ENCODE measurements at places on chromosomes 1 and 21.

DNA sequence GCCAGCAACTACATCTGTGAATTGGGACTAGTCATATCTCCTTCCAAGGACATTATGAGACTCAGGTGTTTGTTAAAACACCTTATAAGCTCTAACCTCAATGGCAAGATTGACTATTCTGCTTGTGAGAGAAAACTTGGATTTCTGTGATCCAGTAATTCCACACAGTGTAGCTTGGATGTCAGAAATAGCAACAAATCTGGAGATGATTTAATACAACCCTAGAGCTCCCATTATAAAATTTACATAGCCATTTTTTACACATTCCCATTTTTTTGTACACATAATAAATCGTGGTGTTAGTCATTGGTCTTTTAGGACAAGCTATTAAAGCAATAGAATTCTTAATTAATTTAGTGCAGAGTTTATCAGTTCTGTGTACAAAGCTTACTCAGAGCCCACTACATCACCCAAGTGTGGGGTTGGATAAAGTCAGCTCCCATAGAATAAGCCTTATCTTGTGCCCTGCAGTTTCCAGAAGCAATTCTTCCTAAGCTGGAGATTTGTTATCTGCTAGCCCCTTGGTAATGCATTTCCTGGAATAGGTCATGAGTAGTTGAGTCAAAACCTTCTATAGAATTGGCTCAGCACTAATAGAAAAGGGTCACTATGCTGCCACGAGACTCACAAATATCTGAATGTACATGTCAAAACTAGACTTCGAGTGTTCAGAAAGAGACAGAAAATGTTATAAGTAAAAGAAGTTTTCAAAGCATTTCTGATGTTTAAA is 434.0 kb upstream of the RUNX1 start:
- DNase-seq = no peak

GRCh38 chr1:18879791-18880309 is 20.4 kb upstream of the TAS1R2 start:
- DNase-seq = no peak

DNA sequence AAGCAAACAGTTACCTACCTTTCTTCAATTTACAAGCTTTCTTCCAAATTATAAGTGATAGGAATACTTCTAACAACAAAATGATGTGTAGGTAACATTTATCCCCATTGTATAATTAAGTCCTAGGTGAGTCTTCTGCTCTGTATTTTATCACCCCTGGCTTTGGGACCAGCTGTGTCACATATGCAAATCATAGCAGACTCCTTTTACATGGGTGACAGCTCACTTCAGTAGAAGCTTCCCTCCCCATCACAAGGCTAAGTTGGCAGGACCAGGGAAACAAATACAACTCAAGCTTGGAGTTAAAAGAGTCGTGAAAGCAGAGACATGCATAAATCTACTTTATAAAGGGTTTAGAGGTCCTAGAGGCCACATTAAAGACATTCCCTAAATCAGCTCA is 121.1 kb upstream of the RUNX1 start:
- no peak for DNase-seq

DNA sequence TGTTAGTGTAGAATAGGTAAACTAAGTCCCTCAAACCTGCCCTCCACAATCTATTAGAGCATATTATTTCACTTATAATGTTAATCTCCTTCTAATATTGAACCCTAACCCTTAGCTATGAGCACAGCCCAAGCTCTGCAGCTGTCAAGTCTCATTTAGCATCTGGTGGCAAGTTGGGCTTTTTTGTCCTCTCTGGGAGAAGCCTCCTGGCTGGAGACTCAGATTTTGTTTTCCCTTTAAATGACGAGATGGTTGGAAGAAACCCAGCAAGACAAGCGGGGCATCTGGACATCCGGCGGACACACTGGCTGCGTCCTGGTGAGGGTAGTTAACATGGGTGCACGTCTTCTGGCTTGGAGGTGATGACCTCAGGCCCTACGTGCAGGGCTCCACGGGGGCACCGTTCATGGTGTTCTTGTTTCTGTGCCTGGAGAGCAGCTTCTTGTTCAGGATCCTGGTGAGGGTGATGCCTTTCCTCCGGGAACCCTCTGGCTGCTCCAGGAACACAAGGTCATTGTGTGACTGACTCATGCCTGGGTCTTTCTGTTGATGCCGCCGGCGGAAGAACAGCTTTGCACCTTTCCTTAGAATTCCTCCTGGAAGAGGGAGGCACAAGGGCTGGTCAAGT is 9.7 kb upstream of the PRDM15 start:
- no peak for DNase-seq

DNA sequence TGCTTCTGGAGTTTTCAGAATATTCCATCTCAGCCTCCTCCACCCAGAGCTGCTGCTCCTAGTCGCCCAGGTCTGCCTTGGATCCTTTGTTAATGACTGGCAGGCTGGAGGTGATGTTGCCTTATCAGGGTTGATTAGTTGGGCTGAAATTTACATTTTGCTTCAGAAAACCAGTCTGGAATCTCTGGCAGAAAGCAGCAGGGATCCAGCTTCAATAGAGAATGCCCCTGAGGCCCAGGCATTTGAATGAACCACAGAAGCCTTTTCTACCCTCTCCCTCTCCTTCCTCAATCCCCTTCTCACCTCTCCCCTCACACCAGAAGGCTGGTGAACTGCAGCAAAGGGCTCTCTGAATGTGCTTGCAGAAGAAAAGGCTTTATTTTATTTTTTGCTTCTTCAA is 83.2 kb downstream of the PLXNA2 start:
- no peak for DNase-seq

GRCh38 chr1:21673277-21673780 is 4.2 kb upstream of the RAP1GAP start:
- no peak for DNase-seq

Data from stimulated activated CD8-positive, alpha-beta memory T cell treated with anti-CD3 and anti-CD28 coated beads, Interleukin-4, amount 100 ng/mL, for 1 hour (primary cell).